ENCODE measurements at places on chromosomes 5 and 9. TPM values are rescaled to one million over a fixed set of nuclear protein-coding genes. Genes with fewer than 3 reads are reported as not detected.

- no peak for DNase-seq
Measured at GRCh38 chr9:78688796-78689195, 391.9 kb downstream of the PSAT1 start.

DNA sequence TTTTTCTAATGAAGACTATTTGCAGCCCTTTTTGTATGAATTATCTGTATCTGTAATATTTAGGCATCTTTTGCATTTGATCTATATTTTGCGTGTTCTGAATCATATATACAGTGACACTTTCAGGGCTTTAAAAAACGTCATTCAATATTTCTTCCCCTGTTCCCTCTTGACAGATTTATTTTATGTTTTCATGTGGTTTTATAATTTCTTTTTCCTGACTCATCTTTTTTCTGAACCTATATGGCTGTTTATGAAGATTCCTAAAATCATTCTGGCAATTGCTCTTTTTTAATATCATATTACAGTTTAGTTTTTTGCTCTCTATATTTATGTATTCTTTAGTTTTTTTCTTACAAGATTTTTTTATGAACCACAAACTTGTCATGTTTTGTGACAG, 67.6 kb downstream of the SMARCA2 start:
- no peak for DNase-seq

NR2F1 gene
- total RNA-seq, result 32.4 TPM

GRCh38 chr5:175711031-175711430, 53.2 kb downstream of the HRH2 start:
- DNase-seq, result no peak

DNA sequence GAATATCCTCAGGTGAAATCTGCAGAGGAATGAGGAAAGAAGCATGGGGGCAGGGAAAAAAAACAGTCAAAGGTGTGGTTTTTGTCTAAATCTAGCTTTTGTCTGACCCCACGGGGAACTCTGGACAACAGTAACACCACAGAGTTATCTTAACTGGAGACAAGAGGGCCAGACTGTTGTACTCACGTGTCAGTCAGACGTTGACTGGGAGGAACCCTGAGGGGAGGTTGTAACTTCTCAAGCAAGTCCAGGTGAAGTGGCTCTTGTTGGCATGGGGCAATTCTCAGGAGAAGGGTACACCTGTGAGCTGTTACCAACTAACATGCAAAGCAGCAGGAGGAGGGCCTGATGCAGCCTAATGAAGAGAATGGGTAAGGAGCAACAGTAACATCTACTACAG, 44.1 kb upstream of the SHISAL2B start:
- DNase-seq, result no peak

DNA sequence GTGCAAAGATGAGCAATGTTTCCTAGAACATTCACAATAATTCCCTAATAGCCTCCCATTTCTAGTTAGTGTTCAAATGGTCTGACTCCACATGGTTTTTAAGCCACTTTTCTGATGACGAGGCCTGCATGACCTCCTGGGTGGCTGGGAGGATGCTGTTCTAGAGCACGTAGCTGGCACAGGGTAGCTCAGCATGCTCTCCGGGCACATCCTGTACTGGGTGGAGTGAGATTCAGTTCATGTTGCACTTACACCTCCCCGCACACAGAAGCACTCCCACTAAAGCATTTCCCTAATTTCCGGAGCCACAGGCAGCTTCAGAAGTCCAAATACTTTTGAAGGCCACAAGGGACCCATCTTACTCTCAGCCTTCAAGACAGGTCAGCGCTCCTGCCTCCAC, 159.8 kb upstream of the LHFPL2 start:
- no peak for DNase-seq

MYO10 gene
- total RNA-seq, result 126 TPM

UBQLN1 gene
- 140 TPM for total RNA-seq
